MG63 (cell line): ENCODE measurements at places on chromosomes 7 and 10.

DNA sequence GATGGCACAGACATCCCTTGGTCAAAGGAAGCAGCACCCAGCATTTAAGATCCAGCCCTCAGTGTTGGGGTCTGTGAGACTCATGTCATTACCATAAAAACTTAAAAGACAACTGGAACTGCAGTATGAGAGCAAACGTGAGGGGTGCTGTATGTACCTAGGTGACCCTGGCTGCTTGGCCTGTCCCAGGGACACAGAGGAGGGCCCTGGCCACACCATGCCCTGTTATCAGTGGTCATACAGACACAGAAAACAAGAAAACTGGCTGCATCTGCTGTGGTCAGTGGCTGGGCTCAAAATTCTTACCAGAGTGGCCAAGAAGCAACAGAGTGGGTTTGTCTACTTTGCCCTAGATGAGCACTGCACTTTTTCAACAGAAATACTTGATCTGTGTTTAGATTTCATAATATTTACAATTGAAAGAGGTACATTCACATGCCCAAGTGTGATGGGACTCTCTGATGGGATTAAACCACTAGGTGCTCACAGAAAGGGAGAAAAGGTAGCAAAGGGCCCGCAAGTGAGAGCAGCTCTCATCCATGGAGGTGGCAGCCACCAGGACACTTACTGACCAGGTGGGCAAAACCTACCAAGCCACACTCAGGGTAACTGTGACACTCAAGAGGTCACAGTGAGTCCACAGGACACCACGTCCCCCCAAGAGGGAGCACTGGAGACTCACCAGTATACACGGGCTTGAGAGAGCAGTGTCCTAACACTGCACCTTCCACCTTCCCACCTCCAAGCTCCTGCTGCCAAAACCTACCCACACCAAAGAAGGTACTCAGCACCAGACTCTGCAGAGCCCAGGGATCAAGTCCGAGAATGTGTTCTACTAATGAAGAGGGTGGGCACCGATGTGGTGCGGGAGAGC, 68.1 kb upstream of the CAMK2B start:
- no peak for DNase-seq

- DNase-seq = no peak
Observed at GRCh38 chr10:22010973-22011408, 7.5 kb upstream of the DNAJC1 start.

DNA sequence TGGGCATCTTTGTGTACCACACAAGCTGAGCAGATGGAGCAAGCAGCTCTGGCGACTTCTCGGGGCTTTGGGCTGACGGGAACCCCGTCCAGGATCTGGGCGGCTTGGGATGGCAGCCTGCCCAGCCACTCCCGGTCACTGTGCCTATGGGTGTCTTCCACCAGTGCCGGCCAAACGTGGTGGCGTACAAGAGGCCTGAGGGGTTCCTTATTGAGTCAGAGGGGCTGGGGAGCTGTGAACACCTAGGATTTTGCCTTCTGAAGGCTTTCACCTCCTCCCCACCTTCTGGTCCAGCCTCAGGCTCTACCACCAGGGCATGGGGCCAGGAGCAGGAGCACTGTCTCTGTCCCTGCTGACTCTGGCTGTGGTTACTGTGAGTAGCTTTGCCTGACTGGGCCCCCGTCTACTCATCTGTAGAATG, 71.8 kb upstream of the PPIF start:
- no peak for DNase-seq

- DNase-seq = no peak
Observed at GRCh38 chr10:121594623-121595350, 3.5 kb downstream of the FGFR2 start.

DNA sequence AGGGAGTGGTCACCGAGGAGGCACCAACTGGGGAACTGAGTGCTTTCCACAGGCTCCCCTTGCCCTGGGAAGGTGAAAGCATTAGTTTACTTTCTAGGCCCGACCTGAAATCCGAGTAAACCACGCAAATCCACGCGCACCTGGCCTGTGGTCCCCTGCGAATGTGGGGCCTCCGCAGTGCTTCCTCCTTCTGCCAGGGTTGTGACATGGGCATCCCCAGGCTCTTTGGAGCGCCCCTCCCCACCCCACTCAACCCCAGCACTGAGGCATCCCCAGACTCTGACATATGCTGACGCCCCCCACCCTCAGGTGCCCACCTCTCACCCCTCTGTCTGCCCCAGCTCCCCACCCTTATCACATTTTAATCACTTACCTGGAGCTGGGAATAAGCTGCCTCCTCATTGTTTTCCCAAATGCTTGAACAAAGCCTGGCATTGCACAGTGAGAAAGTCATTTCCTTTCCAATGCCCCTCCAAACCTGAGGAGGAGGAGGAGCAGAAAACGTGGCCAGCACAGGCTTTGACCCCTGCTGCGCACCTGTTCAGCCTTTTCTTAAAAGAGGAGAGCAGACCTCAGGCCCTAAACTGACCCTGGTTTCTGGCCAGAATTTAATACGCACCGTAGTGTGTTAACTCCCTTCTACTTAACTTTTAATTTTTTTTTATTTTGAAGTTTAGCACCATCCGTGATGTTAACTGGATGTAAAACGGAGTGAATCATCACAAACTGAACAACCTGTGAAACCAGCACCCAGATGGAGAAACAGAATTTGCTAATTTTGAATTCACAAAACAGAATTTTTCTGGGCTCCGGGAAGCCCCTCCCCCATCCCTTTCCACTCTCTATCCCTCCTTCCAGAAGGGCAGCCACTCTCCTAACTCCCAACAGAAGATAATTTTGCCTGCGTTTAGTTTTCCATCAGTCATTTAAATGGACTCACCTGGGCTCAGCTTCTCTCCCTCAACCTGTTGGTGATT, 129.4 kb downstream of the WDR11 start:
- no peak for DNase-seq
